ENCODE measurements at places on chromosomes 7 and 10.
A peak's percentile ranks its signal among the peaks of the same experiment; 100 is the strongest.

GRCh38 chr7:124810605-124811004 lies 45.0 kb upstream of the GPR37 start:
- DNase-seq, result no peak

DNA sequence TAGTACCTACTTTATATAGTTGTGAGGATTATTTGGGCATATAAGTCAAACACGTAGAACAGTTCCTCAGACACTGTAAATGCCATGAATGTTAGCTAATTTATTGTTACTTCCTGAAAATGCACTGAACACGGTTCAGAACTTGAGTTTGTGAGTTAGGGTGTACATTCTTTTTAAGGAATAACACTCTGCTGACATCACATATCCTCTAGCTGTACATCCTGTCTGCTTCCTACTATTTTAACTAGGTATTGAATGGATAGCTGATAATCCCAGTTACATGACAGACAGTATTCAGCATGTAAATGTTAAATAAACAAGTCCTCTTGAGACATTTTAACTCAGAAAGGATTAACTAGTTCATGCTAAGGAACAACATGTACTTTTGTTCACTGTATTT lies 16.0 kb downstream of the SAMD8 start:
- DNase-seq, result no peak

- DNase-seq, result no peak
Measured at GRCh38 chr10:73247509-73248258, 629 bp upstream of the DNAJC9 start.

DNA sequence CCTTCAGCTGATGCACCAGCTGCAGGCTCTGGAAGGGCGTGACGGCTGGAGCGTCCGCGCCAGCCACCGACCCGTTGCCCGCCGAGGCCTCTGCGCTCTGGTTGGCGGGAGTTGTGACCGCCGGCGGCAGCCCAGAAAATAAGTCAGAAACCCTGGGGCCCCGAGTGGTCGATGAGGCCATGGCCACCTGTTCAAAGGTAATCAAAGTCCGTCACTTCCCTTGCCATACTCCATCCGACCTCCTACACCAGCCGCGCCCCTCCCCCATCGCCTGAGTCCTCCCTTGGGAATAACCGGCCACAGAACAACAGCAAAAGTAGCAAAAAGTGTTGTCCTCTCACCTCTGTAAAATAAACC lies 406 bp downstream of the PRLHR start:
- DNase-seq, result no peak

DNA sequence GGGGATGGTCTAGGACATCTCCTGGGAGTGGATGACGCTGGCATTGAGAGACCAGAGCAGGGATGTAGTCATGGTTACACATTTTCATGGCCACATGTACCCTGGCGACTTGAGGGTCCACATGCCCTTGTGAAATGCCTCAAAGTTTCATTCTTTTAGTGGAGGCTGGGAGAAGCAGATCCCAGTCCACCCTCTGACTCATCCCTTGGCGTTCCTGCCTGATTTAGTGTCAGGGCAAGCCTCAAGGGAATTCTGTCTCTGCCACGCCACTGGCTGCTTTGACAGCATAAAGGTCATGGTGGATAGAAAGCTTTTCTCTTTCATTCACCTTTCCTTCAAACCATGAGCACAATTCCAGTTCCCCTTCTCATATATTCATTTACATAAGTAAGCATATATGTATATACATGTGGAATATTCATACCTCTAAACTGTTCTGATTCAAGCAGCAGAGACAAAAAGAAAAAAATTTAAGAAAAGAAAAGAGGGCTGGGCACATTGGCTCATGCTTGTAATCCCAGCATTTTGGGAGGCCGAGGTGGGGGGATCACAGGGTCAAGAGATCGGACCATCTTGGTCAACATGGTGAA lies 21.8 kb upstream of the KIF5B start:
- DNase-seq, result no peak

- DNase-seq, result no peak
Measured at GRCh38 chr7:133126422-133126821, 44.5 kb upstream of the CHCHD3 start.

- DNase-seq, result no peak
Measured at GRCh38 chr10:20094226-20094976, 278.2 kb downstream of the PLXDC2 start.

DNA sequence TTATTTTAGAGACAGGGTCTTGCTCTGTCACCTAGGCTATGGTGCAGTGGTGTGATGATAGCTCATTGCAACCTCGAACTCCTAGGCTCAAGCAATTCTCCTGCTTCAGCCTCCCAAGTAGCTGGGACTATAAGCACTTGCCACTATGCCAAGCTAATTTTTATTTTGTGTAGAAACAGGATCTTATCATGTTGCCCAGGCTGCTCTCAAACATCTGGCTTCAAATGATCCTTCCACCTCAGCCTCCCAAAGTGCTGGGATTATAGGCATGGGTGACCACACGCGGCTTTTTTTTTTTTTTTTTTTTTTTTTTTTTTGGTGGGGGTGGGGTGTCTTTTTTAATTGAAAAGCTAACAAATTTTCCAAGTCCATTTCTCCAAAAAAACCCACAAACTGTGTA lies 18.4 kb downstream of the HPS6 start:
- no peak for DNase-seq

DNA sequence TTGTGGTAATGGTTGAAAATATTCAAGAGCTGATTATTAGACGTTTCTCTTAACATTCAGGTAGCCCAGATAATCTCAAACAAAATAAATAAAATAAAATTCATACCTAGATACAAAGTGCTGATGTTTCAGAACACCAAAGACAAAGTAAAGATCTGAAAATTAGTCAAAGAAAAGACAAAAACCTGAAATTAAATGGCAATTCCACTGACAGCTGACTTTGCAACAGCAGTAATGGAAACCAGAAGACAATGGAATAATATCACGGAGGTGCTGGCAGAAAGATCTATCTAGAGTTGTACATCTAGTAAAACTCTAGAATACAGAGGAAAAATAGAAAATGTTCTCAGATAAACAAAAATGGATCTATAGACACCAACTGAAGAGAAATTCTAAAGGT lies 58.0 kb upstream of the IKZF1 start:
- no peak for DNase-seq

DNA sequence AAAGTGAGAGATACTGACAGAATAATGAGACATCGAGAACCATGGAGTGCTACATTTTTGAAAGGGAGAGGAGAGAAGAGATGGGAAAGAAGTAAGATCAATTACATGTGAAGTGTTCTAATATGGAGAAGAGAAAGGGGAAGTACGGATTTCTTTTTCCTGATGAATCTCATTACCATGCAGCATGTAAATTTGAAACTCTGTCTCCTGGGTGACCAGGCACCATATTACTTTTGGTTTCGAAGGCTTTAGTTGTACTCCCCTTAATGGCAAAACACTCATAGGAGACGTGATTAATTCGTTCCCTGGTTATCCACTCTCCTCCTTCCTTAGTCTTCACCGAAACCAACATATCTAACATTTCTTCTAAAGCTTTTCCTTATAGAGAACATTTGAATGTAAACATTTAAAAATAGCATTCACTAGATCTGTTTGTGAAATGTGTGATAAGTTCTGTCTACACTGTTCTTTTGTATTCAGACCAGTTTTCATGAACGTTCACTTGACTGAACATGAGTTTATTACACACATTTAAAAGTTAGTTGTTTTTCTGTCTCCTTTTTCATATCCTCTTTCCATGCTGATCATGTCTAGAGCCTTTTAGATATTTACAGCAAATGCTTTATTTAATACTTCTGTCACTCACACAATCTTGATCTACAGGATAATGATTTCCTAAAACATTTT lies 80.2 kb upstream of the MSRB2 start:
- no peak for DNase-seq

DNA sequence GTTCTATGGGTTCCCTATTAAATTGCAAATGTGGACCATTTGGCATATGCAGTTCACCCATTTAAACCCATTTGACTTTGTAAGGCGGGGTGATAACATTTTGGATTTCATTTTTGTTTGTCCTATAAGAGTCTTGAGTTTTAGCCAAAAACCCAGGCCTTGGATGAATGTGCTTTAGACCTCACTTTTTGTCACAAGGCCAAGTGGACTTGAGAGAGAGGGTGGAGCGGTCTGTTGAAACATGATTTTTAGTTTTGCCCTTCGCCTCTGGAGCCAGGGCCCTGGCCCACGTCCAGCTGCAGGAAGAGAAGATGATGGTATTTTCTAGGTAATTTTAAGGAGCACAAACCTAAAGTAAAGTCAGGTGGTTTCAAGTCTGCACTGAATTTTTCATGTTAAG lies 260.1 kb downstream of the SLC25A13 start:
- no peak for DNase-seq

- peak; percentile 77 for DNase-seq
Measured at GRCh38 chr7:82605247-82605864, 161.8 kb upstream of the CACNA2D1 start.

- no peak for DNase-seq
Measured at GRCh38 chr7:107854989-107855388, 36.0 kb upstream of the DLD start.

GRCh38 chr7:36547416-36547815 lies 157.8 kb downstream of the ANLN start:
- no peak for DNase-seq

- no peak for DNase-seq
Measured at GRCh38 chr7:110373416-110373815, 717.5 kb upstream of the LRRN3 start.

DNA sequence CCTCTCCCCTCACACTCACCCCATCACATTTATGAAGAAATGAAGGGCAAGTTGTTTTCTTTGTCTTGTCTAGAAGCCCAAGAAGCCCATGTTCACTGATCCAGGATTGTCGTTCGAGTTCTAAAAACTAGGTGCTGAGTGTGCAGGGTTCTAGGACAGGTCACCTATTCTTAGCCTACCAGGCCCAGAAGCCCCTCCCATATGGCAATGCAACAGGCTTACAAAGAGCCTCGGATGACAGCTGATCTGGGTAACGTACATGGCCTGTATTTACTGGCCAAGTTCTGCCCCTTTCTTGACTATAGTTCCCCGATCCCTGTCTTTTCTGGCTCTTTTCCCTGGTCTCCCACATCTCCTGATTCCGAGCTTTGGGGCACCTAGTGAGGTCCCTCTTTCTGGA lies 160.9 kb downstream of the FZD1 start:
- no peak for DNase-seq

GRCh38 chr7:5552123-5552522 lies 128.5 kb upstream of the TNRC18 start:
- DNase-seq, result no peak

GRCh38 chr7:135510592-135511183 lies 786 bp upstream of the CNOT4 start:
- DNase-seq, result peak; percentile 24

GRCh38 chr7:14738086-14738485 lies 164.5 kb downstream of the DGKB start:
- no peak for DNase-seq

GRCh38 chr10:78531088-78531487 lies 497.4 kb downstream of the RPS24 start:
- DNase-seq, result no peak

- DNase-seq, result no peak
Measured at GRCh38 chr10:46014683-46015405, 15.6 kb downstream of the NCOA4 start.

DNA sequence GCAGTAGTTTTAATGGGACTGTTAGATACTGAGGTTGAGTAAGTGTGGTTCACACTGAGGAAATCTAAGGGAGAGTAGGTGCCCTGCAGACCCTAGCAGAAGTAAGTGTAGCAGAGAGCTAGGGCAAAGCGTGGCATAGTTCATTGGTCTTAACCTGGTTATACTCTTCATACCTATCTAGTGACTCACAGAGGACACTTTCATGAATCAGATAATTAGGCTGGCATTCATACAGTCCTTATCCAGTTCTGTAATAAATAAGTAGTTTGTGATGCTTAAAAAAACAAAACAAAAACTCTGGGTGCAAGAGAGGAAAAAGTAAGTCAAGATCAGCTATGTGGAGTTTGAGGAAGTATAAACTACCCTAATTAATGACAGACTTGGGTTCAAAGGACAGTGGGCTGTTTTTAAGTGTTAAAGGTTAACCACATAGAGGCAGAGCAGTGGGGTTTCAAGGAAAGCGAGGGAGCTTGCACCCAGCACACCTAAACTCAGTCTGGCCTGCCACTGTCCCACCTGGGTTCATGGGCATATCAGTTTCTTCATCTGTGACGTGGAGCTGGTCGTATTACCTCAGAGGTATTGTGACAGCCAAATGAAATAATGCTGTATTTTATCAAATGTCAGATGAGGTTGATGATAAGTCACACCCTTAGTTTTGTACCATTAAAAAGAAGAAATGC lies 27.1 kb downstream of the LMTK2 start:
- DNase-seq, result no peak

GRCh38 chr10:95443636-95444035 lies 117.5 kb downstream of the SORBS1 start:
- DNase-seq, result no peak

DNA sequence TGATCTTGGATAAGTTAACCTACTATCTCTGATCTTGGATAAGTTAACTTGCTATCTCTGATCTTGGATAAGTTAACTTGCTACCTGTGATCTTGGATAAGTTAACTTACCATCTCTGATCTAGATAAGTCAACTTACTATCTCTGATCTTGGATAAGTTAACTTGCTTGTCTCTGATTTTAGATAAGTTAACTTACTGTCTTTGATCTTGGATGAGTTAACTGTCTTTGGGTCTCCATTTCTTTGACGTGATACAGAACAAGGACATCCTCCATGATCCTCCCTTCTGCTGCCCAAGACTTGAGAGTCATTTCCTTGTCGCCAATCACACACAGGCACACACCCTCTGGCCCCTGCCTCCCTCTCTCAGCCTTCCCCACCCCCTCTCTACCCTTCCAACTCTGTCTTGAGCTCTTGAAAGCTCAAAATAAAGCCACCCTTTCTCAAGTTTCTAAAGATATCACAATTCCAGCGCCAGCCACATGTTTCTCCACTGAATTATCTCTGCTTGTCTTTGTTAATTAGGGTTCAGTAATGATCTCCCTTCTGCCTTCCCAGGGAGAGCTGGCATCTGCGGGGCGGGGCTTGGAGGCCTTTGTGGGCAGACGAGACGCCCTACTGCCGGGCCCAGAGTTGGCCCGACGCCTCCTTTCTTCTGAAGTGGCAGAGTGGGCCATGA lies 85.1 kb upstream of the GTF2I start:
- DNase-seq, result no peak

- DNase-seq, result peak; percentile 30
Measured at GRCh38 chr7:15684111-15684800, 2.2 kb downstream of the MEOX2 start.

DNA sequence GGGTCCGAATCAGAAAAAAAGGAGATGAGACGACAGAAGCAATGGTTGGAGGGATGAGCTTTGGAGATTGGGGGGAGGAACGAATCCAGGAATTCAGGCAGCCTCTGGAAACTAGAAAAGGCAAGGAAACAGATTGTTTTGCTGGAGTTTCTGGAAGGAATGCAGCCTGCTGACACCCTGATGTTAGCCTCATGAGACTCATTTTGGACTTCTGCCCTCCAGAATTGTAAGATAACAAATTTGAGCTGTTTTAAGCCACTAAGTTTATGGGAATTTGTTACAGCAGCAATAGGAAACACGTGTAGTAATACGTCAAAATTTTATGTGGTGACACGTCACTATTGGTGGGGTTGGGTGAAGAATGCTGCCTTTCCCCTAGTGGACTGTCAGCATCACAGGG lies 25.6 kb upstream of the NPS start:
- DNase-seq, result no peak
